Fibroblast of upper back skin (primary cell): ENCODE measurements at places on chromosomes 2 and 18.

DNA sequence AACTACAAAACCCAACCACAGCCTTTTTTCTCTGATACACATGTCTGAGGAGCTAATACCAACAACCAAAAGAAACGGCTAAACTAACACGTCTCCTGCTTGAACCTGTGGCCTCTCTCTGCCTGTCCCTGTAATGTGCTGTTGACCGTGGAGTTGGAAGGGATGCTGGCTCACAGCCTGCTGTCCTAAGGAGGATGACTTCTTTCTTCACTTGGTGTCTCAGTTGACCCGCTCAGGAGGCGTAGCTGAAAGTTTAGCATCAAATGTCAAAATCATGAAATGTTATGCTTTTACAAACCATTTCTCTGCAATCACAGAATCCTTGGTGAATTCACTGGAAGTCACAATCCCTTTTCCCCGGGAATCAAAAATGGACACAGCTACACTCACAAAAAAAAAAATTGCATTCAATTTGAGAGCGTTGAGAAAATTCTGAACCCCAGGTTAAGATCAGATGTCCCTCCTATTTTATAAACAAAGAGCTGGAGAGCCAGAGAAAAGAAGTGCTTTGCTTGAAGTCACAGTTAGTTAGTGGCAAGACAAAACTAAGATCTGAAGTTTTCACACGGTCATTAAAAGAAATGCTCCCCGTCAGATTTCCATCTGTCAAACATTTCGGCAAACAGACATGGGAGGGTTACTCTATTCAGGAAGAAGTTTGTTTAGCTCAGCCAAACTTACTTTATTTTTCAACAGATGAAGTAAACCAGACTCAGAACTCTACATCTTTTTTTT, 74.3 kb downstream of the IRS1 start:
- DNase-seq = no peak

DNA sequence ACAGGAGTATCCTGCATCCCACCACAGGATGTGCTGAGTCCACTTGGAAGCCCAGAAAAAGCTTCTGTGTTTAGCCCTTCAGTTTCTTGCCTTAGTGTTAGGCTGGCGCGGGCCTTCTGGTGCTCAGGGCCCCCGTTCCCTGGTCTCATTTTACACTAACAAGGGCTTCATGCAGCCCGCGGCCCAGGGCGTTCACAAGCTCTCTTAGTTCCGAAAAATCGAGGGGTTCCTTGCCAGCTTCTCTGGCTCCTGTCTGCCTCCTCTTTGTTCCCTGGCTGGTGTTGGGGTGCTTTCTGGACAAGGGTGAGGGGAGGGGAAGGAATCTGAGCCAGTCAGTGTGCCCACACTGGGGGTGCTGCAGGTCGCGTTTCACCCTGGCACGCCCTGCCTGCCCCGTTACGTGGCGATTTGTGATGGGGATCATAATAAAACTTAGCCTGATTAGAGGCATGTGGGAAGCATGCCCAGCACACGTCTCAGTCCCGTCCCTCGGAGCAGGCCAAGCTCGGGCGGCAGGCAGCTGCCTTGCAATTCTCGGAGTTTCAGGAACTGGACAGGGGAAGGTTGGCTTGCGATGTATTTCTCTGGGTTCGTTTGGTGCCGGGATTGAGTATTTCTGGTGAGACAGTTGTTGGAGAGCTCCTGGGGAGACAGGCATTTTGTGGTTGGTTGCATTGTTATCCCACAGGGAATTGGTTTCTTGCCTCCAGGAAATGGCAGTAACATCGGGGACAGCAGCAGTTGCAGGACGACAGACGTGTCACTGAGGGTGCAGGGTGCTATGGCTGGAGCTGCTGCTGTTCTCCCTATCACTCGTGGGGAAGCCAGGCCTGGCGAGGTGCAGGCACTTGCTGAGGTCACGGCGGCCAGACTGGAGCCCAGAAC, 22.9 kb downstream of the SH3BP4 start:
- peak; percentile 83 for DNase-seq

DNA sequence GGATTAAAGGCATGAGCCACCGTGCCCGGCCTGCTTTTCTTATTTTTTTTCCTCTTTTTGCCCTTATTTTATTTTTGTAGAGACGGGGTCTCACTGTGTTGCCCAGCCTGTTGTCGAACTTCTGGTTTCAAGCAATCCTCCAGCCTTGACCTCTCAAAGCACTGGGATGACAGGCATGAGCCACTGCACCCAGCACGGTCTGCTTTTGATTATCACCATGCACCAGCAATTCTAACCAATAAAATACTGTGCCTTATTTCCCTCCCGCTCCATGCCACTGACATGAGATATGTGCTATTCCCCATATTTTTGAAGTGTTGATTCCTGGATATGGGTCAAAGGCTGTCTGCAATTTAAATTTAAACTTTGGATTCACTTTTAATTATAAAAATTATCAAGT, 42.9 kb downstream of the ACYP2 start:
- no peak for DNase-seq

GRCh38 chr2:66508484-66509071, 73.7 kb downstream of the MEIS1 start:
- DNase-seq = peak; percentile 54

GRCh38 chr2:186098821-186099220, 360.2 kb downstream of the FSIP2 start:
- no peak for DNase-seq

GRCh38 chr2:203690117-203690431, 16.4 kb upstream of the CD28 start:
- DNase-seq = no peak

DNA sequence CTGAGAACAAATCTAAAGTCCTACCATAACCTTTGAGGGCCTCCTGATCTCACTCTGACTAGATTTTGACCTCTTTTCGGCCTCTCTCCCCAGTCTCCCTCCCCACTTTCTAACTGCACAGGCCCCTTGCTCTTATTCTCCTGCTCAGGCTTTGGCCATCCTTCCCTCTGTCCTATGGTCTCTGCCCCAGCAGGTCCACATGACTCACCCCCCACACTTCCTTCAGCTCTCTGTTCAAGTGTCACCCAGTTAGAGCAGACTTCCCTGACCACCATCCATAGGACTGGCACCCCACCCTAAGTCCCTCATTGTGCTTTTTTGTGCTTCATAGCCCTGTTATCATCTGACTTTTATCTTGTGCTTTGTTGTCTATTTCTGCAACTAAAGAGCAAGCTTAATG, 41.2 kb upstream of the NT5C1B start:
- DNase-seq = no peak

DNA sequence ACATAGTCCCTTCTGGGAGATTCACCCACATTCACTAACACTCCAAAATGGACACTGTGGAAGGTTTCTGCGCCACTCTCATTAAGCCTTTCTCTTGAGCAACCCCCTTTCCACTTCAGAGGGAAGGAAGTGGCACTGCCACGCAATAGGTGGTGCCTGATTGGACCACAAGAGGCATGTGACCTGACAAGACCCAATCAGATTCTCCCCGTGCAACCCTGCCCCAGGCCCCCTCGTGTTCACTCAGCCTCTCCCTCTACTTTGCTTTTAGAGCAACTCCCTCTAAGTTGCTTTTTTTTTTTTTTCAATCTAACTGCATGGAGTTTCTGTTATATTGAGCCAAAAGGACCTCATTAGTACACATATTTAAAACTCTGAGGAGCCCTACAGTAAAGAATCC, 158.0 kb downstream of the EN1 start:
- no peak for DNase-seq

DNA sequence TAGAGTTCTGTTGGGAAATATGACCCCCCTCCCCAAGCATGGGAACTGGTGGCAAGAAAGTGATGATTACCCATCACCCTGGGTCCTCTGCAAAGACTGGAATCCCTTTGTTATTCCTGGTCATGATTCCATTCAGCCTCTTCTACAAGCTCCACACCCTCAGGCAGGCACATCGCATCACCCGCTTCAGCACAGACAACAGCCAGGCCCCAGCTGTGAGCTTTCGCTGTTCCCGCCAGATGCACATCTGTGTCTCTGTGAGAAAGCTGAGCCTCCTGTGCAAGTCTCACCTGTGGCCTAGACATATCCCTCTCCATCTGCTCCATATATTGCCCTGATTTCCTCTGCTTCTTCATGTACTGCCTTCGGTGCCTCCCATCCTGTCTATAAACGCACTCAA, 368.0 kb upstream of the RAB6C start:
- DNase-seq = no peak

DNA sequence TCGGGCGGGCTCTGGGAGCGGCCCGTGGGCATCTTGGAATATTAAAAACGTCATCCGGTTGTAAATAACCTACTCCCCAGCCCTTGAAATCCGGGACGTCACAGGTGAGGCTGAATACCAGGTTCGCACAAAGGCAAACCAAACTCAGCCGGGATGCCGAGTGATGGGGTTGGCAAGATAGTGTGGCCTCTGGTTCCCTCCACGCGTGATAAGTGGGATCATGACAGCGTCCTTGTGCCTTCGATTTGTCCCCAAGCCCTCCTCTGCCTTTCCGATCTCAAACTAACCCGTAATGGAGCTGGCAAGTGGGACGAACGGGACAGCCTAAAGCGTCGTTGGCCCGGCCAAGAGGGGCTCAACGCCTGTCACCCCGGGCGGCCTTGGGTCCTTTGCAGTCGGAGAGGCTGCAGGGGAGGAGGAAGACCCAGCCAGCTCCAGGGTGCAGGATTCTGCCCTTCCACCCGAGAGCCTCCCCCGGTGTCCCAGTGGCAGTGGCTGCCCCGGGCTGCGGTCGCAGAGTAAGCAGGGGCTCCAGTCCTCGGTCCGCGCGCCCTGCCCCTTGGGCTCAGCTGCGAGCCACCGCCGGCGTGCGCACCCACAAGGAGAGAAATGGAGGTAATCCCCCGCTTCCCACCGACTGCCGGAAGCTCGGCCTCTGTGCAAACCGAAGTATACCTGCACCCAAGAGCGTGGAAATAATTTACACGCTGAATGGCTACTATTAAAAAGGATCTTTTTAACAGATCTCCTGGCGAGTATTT, 13.4 kb upstream of the PAX3 start:
- no peak for DNase-seq

DNA sequence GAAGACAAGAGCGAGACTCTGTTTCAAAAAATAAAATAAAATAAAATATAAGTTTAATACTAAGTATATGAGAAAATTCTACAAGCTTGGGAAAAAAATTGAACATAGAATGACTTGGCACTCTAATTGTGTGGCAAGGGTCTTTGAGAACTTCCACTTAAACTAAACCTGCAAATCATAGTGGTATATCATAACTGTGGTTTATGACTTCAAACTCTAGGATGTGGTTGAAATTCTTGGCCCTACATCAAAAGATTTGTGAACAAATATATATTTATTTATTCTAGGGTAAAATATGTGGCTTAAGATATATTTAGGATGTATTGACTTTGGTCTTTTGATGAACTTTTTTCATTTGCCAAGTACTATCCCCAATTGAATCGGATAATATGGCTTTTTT, 3.1 kb upstream of the FAM171B start:
- DNase-seq = peak; percentile 48

GRCh38 chr18:24055878-24056277, 41.3 kb downstream of the TTC39C start:
- DNase-seq = peak; percentile 32

- peak; percentile 18 for DNase-seq
These were observed 10.0 kb upstream of the GCA start for GRCh38 chr2:162333968-162334367.

GRCh38 chr2:230678018-230678417, 34.6 kb upstream of the CAB39 start:
- no peak for DNase-seq

- DNase-seq = no peak
These were observed 3.2 kb upstream of the ANKRD53 start for GRCh38 chr2:70975237-70975636.

DNA sequence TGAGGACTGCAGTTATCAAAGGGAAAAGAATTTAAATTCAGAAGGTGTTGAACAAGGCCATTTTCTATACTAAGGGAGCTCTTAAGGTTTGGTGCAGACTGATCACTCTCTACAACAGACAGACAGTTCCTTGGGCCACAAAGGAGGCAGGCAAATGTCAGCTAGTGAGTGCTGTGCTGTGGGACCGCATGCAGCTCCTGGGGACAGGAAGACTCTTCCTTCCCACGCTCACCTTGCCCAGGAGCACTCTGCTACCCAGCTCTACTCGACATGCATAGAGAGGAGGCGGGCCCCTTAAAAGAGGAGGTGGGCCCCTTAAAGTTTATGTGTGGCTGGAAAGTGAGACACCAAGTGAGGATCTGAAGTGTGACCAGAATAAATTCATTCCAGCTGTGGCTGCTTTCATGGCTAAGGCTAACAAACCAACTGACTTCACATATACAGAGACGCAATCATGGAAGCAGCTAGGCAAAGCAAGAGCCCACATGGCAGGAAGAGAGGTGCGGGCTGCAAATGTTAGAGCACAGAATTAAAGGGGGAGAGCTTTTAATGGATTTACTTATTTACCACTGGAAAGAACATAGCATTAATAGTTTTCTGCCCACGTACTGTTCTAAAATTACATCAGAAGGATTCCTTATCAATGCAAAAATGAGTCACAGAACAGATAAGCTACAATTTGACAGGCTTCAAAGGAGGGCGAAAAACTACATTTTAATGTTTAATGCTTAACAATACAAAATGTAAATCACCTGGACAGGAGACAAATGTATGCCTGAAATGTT, 101.4 kb upstream of the RNU4ATAC start:
- peak; percentile 7 for DNase-seq

DNA sequence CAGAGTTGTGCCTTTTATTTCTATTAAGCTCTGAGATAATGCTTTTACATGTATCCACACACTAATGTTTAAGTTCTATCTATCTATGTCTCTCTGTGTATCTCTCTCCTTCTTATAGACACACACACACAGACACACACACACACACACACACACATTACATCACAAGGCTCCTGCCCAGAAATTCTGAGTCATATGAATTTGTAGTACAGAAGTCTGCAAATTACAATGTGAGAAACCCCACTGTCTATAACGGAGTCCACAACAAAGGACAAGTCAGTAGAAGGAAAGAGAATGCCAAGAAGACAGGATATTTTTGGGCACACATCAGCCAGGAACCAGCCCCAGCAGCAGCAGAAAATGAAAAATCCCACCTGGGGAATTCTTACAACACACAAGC, 142.4 kb downstream of the EN1 start:
- DNase-seq = peak; percentile 91

DNA sequence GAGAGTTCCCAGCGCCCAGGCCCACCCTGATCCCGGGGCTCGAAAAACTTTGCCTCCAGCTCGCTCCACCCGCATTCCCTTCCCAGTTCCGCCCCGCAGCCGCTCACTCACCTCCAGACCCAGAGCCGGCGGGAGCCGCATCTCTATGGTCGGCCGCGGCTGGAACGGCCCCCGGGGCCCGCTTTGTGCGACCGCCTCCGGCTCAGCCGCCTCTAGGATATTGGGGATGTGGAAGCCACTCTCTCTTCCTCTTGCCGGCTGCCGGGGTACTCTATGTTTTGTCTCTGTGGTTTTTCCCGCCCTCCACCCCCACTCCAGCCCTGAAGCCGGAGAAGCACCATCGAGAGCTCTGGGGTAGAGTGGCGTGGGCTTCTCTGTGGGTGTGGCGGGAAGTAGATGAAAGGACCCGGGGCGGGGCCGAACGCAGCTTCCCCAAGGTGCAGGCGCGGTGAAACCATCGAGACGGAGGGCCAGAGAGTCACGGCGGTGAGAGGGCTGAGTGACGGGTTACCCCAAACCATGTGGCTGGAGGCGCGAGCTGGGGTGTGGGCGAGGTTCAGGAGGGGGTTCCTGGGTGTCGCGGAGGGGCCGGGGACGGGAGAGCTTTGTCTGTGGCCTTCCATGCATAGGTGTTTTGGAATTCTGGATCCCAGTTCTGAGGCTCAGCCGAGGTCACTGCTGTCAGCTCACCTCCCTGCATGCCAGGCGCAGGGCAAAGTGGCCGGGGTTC, at the start of the genes BCS1L and ZNF142:
TSS of gene BCS1L (plus strand) at position 426 of the 730 bp plus-strand sequence. CDS start 1,305 bp downstream, outside the sequence.
TSS of gene ZNF142 (minus strand) at position 366 of the 730 bp plus-strand sequence. CDS start 3,194 bp downstream, outside the sequence.
- DNase-seq = peak; percentile 85

- DNase-seq = no peak
These were observed 6.6 kb downstream of the OTOF start for GRCh38 chr2:26471289-26471688.

- peak; percentile 21 for DNase-seq
These were observed 4.0 kb upstream of the RNF152 start for GRCh38 chr18:61896757-61897156.
